ENCODE measurements at places on chromosomes 12 and 14.

DNA sequence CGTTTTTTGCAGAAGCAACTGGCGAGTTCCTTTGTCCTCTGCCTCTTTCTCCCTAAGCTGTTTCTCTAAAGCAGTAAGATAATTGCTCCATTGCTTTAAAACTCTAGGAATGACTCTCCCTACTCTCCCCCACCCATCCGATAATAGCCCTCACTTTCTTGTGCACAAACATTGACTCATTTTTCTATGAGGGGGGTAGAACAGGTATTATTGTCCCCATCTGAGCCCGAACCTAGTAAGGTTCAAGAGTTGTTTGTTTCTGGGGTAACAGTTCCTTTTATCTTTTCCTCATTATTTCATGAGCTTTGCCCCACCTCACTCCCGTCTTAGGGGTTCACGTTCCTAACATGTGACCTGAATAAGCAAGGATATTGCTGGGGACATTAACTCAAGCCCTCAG is 190.6 kb downstream of the EMP1 start:
- DNase-seq, result no peak

DNA sequence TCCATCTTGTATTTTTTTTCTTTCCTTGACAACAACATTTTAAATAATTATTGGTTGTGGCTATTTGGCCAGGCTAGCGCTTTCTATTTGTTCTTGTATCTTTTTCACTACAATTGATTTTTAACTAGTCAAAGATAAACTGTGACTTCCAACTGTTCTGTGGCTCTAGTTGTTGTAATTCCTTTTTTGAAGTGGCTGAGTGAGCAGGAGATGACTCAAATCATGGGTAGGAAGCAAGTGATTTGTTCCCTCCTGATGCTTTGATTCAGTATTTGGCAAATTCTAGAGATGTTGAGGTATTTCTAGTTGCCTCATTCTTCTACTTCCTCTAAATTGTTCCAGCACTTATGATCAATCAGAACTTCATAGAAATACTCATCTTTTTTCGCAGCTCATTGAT is 633.5 kb downstream of the RERGL start:
- no peak for DNase-seq

GRCh38 chr12:95269892-95270291 is 52.3 kb downstream of the VEZT start:
- no peak for DNase-seq

DNA sequence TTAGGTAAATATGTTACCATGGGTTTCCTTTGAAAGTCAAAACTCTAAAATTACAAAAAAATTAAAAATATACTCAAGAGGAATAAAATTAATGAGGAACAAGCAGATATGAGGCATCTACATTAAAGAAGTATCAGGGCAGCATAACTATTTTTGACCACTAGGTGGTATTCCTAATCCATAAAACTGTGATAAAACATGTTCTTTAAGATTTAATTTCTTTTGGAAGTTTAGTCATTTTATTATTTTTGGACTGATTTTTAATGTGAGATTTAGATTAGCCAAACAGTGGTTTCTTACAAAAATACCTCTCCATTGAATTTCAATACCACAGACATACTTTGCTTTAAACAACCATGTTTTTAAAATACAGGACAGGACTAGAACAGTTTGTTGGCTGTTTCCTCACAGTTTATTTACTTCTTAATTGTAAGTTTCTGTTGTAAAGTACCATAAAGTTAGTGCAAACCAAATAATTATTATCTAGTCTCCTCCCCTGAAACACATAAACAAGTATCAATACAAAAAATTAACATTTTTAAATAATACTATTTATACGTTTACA is 49.8 kb downstream of the NTS start:
- no peak for DNase-seq

- DNase-seq, result no peak
Observed at GRCh38 chr12:32574585-32574984, 104.5 kb upstream of the DNM1L start.

- no peak for DNase-seq
Observed at GRCh38 chr12:7650091-7650490, 15.6 kb downstream of the APOBEC1 start.

DNA sequence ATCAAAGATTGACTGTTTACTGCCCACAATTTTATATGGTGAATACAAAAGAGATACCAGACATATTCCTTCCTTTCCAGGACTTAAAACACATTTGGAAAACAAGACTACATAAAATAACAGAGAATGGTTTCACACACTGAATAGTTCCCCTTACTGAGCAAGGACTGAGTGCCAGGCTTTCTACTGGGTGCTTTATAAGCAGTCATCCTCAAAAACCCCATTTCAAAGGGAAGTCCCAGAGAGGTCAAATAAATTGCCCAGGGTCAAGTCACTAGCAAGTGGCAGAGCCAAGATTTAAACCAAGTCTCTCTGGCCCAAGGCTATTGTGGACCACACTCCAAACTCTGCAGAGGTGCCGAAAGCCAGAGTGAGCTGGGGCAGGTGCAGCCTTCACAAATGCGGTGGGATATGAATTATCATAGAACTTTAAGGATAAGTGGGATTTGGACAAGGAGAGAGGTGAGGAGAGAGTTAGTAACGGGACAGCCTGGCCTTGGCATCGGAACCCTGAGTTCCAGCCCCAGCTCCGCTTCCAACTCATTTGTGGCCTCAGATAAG is 9.1 kb upstream of the RPAP3 start:
- DNase-seq, result no peak

DNA sequence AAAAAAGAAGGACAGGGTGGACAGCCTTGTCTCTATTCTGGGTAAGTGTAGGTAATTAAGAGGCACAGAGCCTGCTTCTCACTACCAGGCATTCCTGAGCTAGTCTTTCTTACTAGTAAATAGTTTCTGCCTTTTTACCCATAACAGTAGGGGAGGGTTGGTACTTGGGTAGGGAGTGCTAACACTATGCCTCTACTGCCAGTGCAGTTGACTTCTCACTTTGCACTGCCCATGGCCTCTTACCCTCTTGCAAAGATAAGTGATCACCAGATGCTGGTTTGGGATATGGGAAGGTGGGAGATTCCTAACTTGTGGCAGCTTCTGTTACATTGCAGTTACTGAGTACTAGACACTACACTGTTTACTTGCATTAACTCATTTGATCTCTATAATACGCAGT is 11.6 kb downstream of the AHSA1 start:
- no peak for DNase-seq

DNA sequence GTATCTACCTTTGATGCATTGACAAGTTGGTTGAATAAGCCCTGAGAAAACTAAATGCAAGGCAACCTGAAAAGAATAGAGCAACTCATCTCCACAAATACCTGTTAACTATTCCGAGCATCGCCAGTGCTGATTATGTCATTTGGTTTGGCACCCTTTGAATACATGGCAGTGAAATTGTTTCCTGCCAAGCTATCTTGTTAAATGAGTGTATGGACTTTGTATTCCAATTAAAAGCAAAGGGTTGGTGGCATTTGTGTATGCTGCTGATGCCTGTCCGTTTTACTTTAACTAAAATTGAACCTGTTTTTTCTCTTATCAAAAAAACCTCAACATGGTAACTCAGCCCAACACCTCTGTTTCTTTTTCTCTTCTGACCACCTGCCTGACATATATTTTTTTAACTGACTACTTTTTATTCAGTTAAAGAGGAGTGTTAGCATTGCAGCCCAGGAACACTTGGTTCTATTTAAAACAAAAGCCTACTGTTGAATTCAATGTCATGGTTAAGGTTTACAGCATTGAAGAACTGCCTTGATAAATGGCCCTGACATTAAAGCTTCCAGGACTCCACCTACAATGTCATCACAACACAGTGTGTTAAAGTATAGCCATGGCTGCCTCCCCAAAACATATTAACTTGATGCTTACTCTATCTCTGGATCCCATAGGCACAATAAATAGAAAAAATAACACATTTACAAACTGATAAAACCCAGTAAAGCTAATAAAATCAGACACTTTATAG is 838.3 kb upstream of the NOVA1 start:
- no peak for DNase-seq

DNA sequence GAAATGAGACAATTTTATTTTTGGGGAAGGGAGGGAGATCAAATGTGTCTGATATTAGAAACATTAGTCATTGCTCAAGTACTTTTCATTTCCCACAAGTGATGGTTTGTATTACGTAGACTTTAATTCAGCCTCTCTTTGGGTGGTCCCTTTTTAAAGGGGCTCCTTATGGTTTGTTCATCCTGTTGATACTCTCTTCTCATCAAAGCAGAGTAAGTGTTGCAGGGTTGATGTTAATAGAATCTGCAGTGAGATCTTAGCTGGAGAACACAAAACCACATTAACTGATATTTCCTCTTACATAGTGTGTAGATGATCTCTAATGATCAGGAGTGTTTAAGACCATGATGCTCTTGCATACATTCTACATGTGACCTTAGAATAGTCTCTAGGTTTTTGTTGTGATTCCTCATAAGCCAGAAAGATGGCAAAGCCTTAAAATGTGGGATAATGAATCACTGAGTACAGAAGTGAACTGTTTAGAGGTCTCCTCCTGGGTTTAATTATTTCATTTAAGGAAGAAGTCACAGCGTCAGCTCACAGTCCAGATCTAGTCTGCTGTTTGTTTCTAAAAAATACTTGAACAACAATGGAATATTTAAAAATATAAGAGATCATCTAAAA is 87.4 kb upstream of the PTPRR start:
- DNase-seq, result no peak

- no peak for DNase-seq
Observed at GRCh38 chr12:39380090-39380489, 62.8 kb downstream of the KIF21A start.

GRCh38 chr14:105220699-105221597 is 27.4 kb upstream of the BTBD6 start:
- no peak for DNase-seq

DNA sequence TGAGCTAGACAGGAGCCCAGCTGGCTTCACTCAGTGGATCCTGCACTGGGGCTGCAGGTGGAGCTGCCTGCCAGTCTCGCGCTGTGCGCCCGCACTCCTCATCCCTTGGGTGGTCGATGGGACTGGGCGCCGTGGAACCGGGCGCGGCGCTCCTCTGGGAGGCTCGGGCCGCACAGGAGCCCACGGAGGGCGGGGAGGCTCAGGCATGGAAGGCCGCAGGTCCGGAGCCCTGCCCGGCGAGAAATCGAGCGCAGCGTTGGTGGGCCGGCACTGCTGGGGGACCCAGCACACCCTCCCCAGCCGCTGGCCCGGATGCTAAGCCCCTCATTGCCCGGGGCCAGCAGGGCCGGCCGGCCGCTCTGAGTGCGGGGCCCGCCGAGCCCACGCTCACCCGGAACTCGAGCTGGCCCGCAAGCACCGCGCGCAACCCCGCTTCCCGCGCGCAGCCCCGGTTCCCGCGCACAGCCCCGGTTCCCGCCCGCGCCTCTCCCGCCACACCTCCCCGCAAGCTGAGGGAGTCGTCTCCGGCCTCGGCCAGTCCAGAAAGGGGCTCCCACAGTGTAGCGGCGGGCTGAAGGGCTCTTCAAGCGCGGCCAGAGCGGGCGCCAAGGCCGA is 1130.5 kb upstream of the FLRT2 start:
- no peak for DNase-seq

GRCh38 chr14:71907793-71908515 is 24.3 kb upstream of the RGS6 start:
- DNase-seq, result no peak

DNA sequence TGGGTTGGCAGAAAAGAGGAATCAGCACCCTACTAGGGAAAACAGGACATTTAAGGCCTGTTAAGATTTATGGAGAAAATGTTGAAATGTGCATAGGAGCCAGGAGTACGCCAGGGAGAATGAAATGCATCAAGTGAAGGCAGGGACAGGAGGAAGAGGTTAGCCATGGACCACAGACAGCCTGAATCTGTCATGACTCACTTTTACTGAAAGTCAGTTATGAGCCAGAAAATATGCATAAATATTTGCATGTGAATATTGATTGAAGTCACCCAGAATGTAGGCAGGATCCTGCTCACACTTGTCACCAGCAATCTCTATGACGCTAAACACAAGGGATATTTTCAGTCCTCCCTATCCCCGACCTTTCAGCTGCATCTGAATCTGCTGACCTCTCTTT is 25.1 kb upstream of the CDK17 start:
- no peak for DNase-seq

DNA sequence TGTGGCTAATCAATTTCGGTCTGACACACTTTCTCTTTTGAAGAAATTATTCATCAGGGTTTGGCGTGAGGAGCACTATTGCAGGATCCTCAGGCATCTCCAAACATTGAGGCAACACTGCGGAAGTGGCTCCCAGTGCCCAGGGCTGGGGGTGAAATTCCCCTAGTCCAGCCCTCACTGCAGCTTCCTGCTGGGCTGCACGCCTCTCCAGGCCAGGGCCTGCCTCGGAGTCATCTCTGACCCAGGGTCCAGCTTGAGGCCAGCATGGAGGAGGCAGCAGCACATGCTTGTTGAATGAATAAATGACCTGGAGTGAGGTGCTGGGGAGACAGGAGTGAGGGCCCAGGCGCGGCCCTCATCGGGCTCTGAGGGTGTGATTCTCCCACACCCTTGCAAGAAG is 36.0 kb upstream of the TDRD9 start:
- no peak for DNase-seq

- DNase-seq, result no peak
Observed at GRCh38 chr14:31950764-31951637, 126.1 kb upstream of the ARHGAP5 start.

DNA sequence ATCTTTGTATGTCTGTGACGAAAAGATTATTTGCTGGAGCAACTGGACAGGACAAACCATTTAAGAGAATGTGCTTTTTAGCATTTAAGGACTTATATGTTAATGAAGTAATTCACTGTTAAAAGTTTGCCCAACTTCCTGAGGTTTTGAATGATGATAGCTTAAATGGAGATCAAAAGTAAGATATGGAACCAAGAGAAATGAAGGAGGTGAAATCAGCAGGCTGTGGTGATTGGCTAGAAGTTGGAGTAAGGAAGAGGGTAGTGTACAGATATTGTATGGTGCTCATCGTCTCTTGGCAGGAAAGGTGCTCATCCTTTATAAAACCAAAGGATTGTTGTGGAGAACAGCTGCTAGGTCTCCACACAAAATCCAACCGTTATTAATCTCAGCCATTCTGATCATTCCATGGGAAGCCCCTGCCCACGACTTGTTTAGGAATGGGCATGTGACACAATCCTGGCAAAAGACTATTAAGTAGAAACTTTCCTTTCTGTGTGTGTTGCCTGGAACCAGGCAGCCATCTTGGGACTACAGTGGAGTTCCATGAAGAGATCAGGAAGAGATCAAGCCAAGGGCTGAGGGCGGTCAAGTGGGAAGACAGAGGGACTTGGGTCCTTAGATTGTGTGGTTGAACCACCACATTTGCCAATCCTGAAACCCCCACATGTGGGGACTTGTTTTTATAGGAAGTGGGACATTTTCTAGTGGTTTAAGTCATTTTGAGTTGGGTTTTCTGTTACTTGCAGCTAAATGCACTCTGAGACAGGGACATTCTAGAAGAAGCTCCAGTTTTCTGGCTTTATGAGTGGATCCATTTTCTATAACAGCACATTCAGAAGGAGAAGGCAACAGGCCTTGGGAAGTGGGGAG is 56.8 kb upstream of the CHST11 start:
- no peak for DNase-seq

- DNase-seq, result no peak
Observed at GRCh38 chr12:47317175-47317915, 237.6 kb upstream of the AMIGO2 start.

- DNase-seq, result no peak
Observed at GRCh38 chr12:47712171-47712570, 6.3 kb upstream of the RPAP3 start.

GRCh38 chr14:105439710-105440553 is 20.3 kb downstream of the MTA1 start:
- DNase-seq, result no peak

- no peak for DNase-seq
Observed at GRCh38 chr14:78921856-78922255, 751.7 kb downstream of the NRXN3 start.

- DNase-seq, result no peak
Observed at GRCh38 chr12:104662908-104663307, 206.2 kb downstream of the CHST11 start.

- no peak for DNase-seq
Observed at GRCh38 chr12:42793166-42793565, 203.6 kb upstream of the PRICKLE1 start.
